ENCODE measurements at places on chromosomes 4 and X.

DNA sequence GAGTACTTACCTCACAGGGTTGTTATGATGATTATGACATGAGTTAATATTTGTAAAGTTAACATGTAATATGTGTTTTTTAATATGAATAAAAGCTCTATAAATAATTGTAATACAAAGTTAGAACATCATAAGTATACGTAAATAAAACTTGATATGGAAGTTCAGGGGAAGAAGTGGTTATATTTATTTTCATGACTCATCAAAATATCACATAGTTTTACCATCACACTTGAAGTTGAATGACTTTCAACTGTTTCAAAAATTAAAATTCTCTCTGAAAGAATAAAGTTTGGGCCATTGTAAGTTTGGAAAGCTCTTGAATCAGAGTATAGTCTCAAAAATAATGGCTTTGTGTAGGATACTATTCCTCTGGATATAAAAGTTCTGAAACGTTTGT lies 8.3 kb downstream of the SH2D1A start:
- no peak for DNase-seq

GRCh38 chr4:10741961-10742699 lies 57.6 kb upstream of the CLNK start:
- no peak for DNase-seq

GRCh38 chrX:100263650-100264049 lies 146.4 kb downstream of the PCDH19 start:
- no peak for DNase-seq

DNA sequence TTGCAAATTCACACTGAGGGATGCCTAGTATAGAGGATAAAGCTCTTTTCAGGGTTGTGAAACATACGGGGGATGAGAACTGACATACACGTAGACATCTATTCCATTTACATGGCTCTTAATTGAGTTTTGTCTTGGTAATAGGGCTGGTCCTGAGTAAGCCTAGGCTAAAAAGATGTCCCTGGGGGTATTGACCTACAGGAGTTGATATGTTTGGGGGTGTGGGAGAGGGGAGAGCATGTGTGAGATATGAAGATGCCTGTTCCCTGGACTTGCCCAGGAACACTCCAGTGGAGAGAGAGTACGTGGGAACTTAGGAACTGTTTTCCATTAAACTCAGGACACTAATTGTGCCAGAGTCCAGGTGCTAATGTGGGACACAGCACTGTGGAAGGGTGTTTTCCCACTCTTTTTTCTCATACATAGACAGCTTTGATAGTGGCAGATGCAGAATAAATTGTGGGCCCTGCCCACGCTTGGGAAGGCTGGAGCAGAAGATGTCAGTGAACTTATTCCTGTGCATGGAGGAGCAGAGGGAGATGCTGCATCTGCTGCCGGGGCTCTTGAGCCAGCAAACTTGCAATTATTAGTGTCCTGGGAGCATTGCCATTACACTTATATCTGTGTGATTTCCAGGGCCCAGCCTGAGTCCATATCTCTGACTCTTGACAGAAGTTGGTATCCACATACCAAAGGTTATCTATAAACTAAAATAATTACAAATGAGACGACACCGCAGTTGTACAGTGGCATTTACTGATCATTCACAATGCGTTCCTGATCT lies 20.7 kb downstream of the SYNPO2 start:
- no peak for DNase-seq

DNA sequence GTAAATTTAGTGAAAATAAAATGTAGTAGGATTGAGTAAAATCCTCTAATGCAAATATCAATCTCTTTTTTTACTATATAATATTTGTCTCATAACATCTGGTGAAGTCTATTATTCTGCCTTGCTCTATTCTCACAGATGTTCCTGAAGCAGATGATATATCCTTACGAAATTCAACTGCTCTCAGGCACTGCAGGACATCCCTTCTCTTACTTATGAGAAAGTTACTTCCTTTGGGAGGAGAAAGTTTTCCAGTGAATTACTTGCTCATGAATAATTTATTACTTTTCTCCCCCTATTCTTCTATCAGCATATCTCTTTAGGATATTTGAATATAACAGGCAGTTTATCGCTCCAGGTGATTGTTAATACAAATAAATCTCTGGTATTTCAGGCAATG lies 75.6 kb upstream of the AGA start:
- no peak for DNase-seq

- DNase-seq, result no peak
Observed at GRCh38 chr4:110164856-110165255, 33.6 kb downstream of the ELOVL6 start.

- DNase-seq, result no peak
Observed at GRCh38 chrX:72100051-72100755, 31.5 kb downstream of the RTL5 start.

DNA sequence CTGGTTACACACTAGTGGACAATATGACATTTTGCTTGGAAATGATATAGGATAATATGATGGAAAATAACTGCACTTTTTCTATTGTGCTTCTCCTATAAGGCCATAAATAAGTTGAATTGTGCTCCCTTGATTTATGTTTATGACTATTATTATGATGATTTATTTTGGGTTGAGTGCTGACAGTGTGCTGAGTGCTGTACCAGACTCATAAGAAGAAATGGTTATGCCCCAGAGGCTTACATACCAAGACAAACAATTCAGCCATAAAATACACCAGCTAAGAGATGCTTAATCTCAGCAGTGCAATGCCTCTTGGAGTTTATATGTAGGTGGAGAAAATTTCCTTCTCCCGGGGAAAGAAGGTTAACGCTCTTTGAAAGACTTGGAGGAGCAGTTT lies 199.8 kb upstream of the NOCT start:
- no peak for DNase-seq

- DNase-seq, result no peak
Observed at GRCh38 chr4:169765835-169766234, 8.1 kb upstream of the HPF1 start.
